Keratinocyte (primary cell): ENCODE measurements at places on chromosomes 16 and 17.
A peak's percentile ranks its signal among the peaks of the same experiment; 100 is the strongest.

DNA sequence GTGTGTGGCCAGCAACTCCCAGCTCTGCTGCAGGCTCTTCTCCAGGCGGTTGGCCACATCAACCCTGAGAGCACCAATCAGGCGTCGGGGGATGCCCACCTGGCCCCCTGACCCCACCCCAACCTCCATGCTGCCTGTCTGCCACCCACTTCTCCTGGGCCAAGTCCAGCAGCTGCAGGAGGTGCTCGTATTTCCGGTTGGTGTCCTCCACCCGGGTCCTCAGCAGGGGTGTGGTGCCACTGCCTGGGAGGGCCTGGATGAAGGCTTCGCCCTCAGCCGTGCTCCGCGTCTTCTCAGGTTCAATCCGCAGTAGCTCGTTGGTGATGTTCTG, 44.6 kb downstream of the UBN1 start:
- H3K36me3 ChIP-seq = peaks cover 39% of the 10 kb centered on the region
- H3K27ac ChIP-seq = no peak overlapping the region
- no peak overlapping the region for H3K4me3 ChIP-seq
- DNase-seq = no peak
- H3K27me3 ChIP-seq = no peaks in the 10 kb centered on the region
- no peaks in the 10 kb centered on the region for H3K4me1 ChIP-seq

GRCh38 chr16:26642047-26642664, 424.6 kb upstream of the C16orf82 start:
- H3K4me3 ChIP-seq = no peak overlapping the region
- DNase-seq = no peak
- H3K4me1 ChIP-seq = no peaks in the 10 kb centered on the region
- H3K27me3 ChIP-seq = no peaks in the 10 kb centered on the region
- H3K36me3 ChIP-seq = no peaks in the 10 kb centered on the region
- H3K27ac ChIP-seq = no peak overlapping the region

DNA sequence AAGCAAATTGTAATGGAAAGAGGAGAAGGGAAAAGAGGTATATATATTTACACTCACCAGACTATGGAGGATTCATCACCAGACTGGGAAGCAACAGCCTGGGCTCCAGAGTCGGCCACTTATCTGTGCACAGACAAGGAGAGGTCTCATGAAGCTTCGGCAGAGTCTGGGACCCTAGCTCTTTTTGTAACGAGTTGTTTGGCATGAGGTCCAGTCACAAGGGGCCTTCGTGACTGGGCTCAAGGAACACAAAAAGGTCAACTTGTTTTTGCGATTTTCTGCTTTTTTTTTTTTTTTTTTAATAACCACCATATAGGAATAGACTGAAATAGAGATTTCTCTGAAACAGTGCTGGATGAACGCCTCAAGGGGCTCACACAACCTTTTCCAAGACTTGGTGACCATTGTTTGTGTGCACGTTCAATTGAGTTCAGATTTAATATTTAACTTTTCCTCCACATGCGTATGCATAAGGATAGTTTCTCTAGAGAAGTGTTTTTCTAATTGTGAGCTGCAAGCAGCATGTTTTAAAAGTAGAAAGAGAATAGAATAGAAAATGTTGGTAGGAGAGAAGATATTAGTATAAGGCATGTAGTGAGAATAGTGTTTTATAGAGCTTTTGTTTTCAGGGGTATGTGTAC, 25.8 kb downstream of the BPTF start:
- no peaks in the 10 kb centered on the region for H3K27me3 ChIP-seq
- no peak overlapping the region for H3K4me3 ChIP-seq
- peaks cover 5% of the 10 kb centered on the region for H3K36me3 ChIP-seq
- no peak for DNase-seq

DNA sequence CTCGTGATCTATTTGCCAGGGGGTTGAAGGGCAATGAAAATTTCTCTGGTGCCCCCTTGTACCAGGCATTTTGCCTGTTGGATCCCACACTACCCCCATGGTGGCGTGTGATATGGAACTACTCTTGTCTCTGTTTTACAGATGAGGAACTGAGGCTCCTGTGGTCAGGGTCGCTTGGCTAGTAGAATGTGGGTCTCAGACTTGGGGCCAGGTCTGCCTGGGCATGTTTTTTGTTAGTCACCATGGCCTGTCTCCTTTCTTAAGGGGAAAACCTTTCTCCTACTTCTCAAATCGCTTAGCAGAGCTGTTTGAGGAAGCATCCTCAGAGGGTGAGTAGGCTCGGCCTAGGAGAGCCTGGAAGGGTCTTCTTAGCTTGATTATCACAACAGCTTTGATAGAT, 51.2 kb downstream of the CLEC16A start:
- H3K36me3 ChIP-seq = peaks cover 11% of the 10 kb centered on the region
- DNase-seq = no peak
- H3K27ac ChIP-seq = peak overlapping the region; percentile 27
- no peaks in the 10 kb centered on the region for H3K27me3 ChIP-seq
- H3K4me3 ChIP-seq = no peak overlapping the region
- peaks cover 45% of the 10 kb centered on the region for H3K4me1 ChIP-seq

GRCh38 chr17:62791235-62791734, 16.8 kb downstream of the MARCHF10 start:
- no peaks in the 10 kb centered on the region for H3K27me3 ChIP-seq
